GM12865 (cell line): ENCODE measurements at places on chromosomes 7 and 10.

- no peak for DNase-seq
Measured at GRCh38 chr10:124697443-124697836, 46.7 kb downstream of the FAM53B start.

GRCh38 chr7:8206956-8207355, 55.0 kb downstream of the ICA1 start:
- no peak for DNase-seq

DNA sequence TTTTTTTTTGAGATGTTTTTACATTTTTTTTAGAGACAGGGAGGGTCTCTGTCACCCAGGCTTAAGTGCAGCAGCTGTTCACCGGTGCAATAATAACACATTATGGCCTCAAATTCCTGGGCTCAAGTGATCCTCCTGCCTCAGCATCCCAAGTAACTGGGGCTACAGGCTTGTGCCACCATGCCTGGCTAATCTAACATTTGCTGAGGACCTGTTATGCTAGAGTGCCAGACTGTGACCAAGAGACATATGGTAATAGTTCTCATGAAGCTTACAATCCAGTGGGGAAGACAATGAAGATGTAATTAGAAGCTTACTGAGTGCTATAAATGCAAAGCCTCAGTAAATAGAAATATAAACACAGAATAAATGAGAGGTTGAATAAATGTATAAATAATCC, 17.6 kb upstream of the ORC5 start:
- no peak for DNase-seq

GRCh38 chr10:120941501-120941900, 90.3 kb downstream of the WDR11 start:
- DNase-seq, result no peak

DNA sequence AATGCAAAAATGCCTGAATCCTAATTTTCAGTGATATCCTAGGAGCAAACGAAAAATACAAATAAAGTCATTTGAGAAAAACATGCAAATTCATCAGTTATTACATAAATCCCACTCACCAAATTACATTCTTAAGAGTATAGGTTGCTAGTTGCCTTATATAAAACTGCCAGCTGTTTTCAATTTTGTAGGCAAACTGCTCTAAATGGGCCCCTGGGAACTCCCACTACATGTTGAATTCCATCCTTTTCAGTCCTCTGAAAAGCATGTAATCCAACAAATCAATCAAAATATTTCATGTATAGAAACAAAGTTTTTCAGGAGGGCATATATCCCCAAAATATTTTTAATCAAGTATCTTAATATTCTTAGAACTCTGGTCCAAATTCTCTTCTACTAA, 2.1 kb upstream of the JMJD1C start:
- no peak for DNase-seq

DNA sequence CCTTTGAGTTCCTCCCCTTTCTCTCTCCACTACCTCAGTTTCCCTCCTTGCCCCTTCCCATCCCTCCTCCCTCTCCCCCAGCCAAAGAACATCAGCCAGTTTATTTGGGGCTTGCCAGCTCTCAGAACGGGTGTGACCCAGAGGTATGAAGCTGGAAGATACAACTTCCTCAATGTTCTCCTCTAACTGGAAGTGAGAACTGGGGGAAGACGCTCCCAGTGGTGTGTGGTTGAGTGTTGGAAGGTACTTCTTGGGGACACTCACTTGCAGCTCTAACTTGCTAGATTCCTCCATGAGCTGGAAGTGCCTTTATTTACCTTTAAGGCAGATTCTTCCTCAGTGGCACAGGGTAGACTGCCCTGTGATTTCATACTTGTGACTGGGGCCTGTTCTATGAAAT, 110.5 kb upstream of the HABP2 start:
- DNase-seq, result no peak

GRCh38 chr10:22334414-22335172, 10.7 kb upstream of the SPAG6 start:
- DNase-seq, result no peak

DNA sequence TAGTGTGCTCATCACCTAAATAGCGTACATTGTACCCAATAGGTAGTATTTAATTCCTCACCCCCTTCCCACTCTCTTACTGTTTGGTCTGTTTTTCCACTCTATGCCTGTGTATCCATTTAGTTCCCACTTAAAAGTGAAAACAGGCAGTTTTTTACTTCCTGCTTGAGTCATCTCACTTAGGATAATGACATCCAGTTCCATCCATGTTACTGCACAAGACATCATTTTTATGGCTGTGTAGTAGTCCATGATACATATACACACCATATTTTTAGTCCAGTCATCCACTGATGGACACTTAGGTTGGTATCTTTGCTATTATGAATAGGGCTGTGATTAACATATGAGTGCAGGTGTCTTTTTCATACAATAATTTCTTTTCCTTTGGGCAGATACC, 10.1 kb downstream of the STK17A start:
- no peak for DNase-seq

DNA sequence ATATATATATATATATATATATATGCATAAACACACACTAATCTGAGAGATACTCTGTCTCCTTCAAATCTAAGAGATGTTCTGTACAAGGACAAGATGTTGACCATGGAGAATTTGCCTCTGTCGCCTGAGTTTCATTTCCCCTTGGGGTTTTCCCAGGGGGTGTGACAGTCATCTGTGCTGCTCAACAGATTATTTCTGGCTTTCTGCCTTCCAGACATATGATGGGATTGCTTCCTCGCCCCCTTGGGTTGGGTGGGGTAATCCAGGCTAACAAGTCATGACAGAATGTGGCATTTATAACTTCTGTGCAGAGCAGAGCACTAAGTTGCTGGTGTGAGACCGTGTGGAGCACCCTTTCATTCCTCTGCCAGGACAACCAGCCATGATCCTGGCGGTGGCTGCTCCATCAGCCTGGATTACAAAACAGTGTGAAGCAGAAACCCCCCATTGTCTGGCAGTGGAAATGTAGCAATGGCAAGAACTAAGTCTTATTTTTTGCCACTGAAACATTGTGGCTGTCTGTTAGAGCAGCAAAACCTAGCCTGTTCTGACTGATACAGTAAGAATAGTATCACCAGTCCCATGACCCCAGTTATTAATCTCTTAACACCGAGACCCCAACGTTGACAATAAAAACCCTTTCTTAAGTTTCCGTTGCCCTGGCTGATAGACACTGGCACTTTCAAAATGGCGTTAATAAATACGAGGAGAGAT, 13.7 kb upstream of the USP6NL start:
- DNase-seq, result peak; percentile 73

DNA sequence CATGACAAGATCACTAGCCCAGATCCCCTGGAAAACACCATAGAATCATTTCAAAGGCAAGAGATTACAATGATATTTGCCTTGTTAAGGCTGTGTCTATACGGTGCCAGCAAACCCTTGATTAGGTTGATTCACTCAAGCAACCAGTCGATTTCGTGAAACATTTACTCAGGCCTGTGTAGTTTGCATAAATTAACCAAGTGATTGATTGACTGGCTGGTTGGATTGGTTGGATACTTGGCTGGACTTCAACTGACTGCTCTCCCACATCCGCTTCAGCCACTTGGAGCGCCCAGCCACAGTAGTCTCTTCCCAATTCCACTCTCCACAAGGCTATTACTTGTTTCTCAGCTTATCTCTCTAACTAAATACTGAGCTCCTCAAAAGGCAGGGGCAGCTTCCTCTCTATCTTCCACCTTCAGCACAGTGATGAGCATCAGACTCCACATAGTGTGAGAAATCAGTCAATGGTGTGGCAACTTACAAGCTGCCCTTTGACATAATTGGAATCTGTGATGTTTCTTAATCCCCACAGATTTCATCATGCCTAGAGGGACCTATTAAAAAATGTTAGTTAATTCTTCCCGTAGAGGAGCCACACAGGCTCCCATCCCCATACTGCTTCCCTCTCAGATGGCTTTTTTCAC, 217.4 kb downstream of the GRM8 start:
- DNase-seq, result no peak

GRCh38 chr10:29254123-29255046, 34.5 kb upstream of the LYZL1 start:
- peak; percentile 60 for DNase-seq

DNA sequence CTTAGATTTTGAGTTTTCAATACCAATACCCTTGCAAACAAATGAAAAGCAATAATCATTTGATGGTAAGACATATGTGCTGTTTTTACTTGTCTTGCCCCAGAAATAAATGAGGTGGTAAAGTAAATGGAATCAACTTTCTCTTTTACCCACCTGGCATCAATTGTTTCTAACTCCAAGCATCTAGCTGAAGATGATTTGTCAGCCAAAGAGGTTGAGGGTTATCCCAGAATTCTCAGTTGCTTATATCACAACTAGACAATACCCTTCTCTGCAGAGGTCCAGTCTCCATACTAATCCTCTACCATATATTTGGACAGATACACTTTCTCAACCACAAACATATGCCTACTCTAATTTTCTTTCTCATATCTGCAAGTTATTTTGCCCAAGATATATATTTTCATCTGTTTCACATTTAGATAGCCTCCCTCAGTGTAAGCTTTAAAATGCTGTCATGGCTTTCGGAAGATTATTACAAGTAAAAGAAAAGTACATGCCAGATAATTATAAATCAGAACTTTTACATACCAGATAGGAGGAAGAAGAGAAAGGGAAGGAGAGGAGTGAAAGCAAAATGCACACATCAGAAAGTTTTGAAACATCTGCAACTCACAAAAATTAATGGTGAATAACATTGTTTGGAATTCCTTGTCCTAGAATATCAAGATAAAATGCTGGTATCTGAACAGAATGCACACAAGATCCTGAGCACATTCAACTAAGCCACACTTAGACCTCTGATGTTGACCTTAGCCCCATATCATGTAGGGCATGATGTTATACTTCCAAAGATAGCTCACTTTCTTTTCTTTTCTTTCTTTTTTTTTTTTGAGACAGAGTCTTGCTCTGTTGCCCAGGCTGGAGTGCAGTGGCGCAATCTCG, 146.6 kb downstream of the REEP3 start:
- no peak for DNase-seq

DNA sequence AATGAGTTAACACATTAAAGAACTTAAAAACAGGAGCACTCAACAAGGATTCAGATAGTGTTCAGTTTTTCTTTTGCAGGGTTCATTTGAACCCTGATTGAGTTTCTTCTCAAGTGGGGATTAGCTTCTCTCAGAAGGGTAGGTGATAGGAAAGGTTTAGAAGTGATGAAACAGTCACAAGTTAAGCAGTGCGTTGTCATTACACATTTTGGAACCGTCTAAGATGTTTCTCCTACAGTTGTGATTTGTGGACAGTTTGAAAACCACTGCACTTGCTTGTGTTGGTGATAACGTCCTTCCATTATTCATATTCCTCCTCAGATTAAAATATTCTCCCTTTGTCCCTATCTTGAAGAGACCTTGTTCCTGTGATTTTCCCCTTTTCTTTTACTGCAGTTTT, 2.7 kb downstream of the STMP1 start:
- DNase-seq, result no peak

DNA sequence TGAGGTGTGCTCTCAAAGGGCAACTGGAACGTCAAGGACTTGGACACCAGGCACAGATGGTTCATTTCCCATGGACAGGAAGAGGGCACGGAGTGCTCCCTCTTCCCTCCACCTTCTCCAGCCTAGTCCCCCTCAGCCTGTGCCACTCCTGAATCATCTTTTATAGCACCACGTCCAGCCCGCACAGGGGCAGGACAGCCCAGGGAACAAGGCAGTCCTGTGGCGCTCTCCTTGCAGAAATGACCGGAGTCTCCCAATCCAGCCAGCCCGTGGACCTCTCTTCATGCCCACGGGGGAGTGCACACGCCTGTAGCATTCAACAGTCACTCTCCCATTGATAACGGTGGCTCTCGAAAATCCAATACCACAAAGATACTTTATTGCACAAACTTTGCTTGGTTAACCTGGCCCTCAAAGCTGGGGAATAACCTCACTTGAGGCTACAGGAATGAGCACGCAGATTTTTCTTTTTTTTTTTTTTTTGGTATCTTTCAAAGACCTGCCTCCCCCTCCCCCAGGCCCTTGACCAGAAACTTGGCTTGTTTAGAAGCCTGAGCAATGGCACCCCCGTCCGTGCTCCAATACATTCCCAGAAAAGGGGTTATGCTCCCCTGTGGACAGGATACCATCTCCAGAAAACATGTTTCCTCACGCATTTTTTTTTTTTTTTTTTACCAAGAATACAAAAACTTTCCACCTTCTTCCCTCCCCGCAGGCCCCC, 733 bp downstream of the PRKCQ start:
- DNase-seq, result no peak

DNA sequence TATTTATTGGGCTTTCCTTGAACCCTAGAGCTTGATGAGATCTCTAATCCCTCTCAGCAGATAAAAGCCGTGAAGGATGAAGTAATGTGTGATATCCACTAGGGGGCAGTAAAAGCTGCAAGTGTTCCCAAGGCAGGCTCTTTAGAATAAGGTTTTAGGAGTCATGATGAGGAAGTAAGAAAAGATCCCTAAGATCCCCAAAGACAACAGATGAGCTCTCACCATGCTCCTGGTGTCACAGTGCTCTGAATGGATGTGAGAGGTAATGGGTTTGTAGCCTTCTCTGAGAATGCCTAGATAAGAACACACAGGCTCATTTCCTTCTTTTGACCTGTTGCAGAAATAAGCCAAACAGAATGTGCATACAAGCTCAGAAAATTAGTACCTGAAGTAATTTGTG, 70.4 kb upstream of the ITPRID1 start:
- peak; percentile 49 for DNase-seq

GRCh38 chr7:7979558-7979957, 11.0 kb downstream of the GLCCI1 start:
- DNase-seq, result no peak

- DNase-seq, result no peak
Measured at GRCh38 chr10:119254335-119254734, 47.0 kb downstream of the GRK5 start.

GRCh38 chr10:8035641-8036470, 18.6 kb upstream of the GATA3 start:
- no peak for DNase-seq

DNA sequence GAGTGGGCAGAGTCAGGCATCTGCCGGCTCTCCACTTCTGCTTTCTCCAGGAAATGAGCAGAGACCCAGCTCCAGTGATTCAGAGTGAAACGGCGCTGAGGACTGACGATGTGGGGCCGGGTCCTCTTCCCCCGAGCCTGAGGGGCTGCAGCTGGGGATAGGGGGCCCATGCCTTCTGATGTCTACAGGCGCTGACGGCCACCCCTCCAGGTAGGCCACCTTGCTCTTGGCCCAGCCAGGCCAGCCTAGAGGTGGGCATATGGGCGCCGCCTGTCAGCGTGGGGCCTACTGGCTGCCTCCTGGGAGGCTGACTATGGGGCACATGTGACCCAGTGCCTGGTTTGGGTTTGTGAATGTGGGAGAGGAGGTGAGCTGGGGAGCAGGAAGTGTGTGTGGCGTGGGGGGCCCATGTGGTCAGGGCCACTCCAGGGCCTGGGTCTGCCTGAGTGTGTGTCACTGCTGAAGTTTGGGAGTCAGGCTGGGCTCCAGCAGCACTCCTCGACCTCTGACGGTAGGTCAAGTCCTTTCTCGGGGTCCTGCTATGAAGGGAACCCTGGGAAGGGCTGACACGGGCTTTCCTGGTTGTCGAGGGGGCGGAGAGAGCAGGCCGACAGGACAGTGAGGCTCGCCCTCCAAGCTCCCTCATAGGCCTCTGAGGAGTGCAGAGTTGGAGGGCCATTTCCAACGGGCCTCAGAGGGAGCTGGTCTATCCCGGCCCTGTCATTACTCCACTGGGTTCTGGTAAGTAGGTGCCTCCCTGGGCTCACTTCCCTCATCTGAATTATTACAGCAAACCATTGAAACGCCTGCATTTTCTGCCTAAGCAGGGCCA, at the start of gene WDFY4:
WDFY4 (plus strand) TSS at position 82 of the 832 bp plus-strand sequence. CDS start 24,860 bp downstream, outside the sequence.
- peak; percentile 88 for DNase-seq
